ENCODE measurements at places on chromosomes 11 and 22.

DNA sequence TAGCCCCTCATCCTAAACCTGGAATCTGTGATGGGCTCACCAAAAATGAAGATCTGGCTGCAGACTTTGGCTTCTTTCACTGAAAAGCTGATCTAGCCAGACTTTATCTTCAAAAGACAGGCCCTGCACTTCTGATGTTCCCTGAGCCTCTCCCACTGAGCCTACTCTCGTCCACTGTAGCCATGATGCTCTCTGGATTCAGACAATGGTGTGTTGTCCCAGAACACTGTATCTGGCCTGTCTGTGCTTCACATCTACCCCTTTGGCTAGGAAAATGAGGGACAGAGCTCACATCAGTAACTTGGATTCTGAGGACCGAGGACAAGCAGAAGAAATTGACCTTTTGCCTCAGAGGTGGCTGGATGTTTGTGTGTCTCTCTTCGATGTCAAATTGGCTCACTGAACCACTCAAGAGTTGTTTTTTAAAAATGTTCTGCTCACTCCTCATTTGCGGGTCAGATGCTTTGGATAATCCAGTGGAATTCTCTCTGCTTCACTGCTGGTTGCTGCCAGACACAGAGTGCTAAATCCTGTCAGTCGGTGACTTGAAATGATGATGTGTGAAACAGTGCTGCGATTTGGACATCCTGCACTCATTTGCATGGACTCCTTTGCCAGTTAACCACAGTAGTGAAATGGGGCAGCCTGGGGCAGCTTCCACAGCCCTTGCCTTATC is 67.5 kb downstream of the ARFGAP2 start:
- no peak overlapping the region for H3K27ac ChIP-seq
- H3K27me3 ChIP-seq: no peaks in the 10 kb centered on the region
- no peak for DNase-seq
- no peak overlapping the region for H3K4me3 ChIP-seq

DNA sequence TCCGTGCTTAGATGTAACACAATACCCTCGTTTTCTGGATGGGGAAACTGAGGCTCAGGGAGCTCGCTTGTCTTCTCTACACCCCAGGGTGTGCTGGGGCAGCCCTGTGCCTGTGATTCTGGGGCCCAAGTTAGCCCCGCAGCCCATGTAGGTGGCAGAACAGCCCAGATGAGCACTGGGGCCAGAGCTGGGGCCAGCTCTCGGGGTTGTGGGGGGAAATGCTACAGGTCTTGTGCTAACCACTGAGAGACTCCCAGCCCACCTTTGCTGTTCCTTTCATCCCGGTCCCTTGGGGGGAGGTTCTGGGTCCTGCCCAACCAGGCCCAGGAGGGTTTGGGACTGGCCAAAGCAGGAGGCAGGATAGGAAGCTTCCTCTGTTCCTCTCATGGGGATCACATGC is 13.5 kb downstream of the MYEOV start:
- H3K4me1 ChIP-seq: no peaks in the 10 kb centered on the region
- H3K36me3 ChIP-seq: no peaks in the 10 kb centered on the region
- no peaks in the 10 kb centered on the region for H3K27me3 ChIP-seq
- no peak for DNase-seq

DNA sequence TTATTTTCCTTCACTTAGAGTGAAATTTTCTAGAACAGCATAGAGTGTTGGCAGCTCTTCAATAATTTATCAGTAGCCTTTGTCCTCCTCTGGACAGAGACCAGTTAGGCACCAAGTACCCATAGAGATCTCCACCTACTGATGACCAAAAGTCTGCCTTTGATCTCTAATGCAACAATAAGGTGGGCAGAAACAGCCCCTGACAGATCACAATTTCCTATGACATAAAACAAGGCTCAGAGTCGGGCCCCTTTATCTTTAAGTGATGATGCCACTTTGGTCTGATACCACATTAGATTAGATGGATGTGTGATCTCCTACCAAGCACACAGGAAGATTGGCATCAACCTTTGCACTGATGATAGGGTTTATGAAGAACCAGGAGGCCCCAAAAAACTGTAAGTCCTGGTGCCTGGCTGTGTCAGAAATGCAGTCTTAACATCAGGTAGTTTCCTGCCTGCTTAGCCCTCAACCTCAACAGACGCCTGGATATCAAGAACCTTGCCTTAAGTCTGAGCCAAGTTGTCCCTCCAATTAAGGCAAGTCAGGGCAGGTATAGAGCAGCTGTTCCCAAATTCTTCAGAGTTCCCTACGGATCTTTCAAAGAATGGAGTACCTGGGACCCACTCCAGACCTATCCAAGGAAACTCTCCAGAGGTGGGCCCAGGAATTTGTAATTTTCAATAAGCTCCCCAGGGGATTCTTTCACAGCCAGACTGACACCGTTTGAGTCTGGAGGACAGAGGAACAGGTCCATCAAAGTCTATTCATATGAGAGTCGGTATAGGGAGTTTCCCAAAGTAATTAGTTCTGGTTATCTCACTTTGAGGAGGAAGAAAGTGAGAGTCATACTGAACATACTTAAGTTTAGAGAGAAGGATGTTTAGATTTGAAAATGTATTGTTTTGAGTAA is 30.6 kb upstream of the TMPRSS4 start:
- no peak for DNase-seq
- H3K27ac ChIP-seq: peak overlapping the region; percentile 26
- H3K27me3 ChIP-seq: no peaks in the 10 kb centered on the region
- no peaks in the 10 kb centered on the region for H3K4me1 ChIP-seq
- H3K36me3 ChIP-seq: no peaks in the 10 kb centered on the region
- no peak overlapping the region for H3K4me3 ChIP-seq

- no peaks in the 10 kb centered on the region for H3K36me3 ChIP-seq
- DNase-seq: peak; percentile 50
- no peak overlapping the region for H3K4me3 ChIP-seq
- no peak overlapping the region for H3K27ac ChIP-seq
- no peaks in the 10 kb centered on the region for H3K27me3 ChIP-seq
These were observed 9.1 kb downstream of the BACE1-AS start for GRCh38 chr11:117300283-117300663.

DNA sequence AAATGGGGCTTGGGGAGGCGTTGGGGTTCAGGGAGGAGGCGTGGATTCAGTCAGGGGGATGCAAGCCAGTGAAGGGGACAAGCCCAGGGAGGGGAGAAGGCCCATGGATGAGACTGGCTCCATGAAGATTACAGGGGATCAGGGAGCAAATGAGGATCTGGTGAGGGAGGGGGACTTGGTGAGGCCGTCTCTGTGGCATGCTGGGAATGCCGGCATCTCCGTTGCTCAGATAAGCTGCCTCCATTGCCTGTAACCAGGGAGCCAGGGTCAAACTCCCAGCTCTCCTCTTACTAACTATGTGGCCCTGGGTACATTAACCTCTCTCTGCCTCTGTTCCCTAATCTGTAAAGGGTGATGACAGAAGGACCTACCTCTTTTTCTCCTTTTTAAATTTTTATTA is 38.7 kb downstream of the TPBGL start:
- H3K27me3 ChIP-seq: no peaks in the 10 kb centered on the region
- no peak for DNase-seq
- H3K4me3 ChIP-seq: no peak overlapping the region
- H3K4me1 ChIP-seq: no peaks in the 10 kb centered on the region
- H3K27ac ChIP-seq: no peak overlapping the region
- peaks cover 19% of the 10 kb centered on the region for H3K36me3 ChIP-seq

DNA sequence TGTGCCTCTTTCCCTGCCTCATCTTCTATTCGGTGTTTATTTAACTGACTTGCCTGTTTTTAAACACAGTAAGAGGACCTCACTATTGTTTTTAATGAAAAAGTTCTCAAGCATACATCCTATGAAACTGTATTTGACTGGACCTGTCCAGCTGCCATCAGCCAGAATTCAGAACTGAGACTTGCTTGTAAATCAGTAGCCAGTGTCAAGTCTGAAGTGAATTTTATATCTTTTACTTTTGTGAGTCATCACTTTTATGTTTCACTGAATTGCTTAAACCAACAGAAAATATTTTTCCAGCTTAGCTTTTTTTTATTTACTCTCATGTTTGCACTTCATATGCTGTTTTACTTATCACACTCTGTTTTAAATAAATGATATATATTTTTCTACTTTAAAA is 88.3 kb downstream of the LUZP2 start:
- no peaks in the 10 kb centered on the region for H3K27me3 ChIP-seq
- no peaks in the 10 kb centered on the region for H3K36me3 ChIP-seq
- H3K4me1 ChIP-seq: no peaks in the 10 kb centered on the region
- H3K4me3 ChIP-seq: no peak overlapping the region

GRCh38 chr22:39898997-39899396 is 1.9 kb upstream of the GRAP2 start:
- no peak overlapping the region for H3K4me3 ChIP-seq
- no peaks in the 10 kb centered on the region for H3K4me1 ChIP-seq
- no peak for DNase-seq
- no peaks in the 10 kb centered on the region for H3K27me3 ChIP-seq

GRCh38 chr11:27292637-27293010 is 70.4 kb downstream of the CCDC34 start:
- H3K27me3 ChIP-seq: no peaks in the 10 kb centered on the region
- H3K27ac ChIP-seq: no peak overlapping the region
- H3K4me3 ChIP-seq: no peak overlapping the region
- no peaks in the 10 kb centered on the region for H3K36me3 ChIP-seq
- DNase-seq: no peak

DNA sequence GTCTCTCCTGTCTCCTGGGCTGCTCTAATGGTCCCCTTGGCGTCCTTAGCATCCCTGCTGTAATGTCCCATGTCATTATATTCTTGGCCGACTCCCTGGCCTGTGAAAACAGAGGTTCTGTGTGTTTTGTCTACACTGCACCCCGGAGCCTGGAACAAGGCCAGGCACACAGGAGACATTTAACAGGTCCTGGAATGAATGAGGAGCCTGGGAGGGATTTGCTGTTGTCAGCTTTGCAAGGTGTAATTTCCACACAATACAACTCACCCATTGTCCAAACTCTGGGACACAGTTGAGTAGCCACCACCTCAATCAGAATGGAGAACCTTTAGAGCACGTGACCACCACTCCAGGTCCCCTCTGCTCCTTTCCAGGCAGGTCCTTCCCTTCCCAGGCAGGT is 14.9 kb upstream of the PDGFB start:
- H3K4me1 ChIP-seq: no peaks in the 10 kb centered on the region
- H3K27me3 ChIP-seq: no peaks in the 10 kb centered on the region
- H3K4me3 ChIP-seq: no peak overlapping the region
- peak overlapping the region; percentile 43 for H3K27ac ChIP-seq
- H3K36me3 ChIP-seq: no peaks in the 10 kb centered on the region

DNA sequence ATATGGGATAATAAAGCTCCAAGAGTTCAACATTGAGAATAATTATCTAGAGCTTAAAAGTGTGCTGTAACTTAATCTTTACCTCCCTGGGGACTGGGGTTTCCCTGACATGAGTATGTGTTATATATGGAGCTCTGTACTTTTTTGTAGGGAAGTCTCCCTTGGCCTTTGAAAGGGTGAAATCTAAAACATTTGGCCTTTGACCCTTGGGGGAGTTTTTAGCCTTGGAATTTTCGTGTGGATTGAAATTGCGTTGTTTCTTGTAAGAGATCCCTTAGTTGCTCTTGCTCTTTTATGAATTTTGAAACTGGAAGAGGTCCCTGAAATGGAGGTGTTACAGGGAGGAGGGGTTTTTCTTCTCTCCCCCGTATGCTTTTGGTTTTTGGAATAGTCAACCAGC is 450.0 kb downstream of the NELL1 start:
- H3K36me3 ChIP-seq: no peaks in the 10 kb centered on the region
- no peak overlapping the region for H3K27ac ChIP-seq
- H3K27me3 ChIP-seq: no peaks in the 10 kb centered on the region
- H3K4me3 ChIP-seq: no peak overlapping the region
- H3K4me1 ChIP-seq: no peaks in the 10 kb centered on the region
